ENCODE measurements at places on chromosomes 13 and 19.

DNA sequence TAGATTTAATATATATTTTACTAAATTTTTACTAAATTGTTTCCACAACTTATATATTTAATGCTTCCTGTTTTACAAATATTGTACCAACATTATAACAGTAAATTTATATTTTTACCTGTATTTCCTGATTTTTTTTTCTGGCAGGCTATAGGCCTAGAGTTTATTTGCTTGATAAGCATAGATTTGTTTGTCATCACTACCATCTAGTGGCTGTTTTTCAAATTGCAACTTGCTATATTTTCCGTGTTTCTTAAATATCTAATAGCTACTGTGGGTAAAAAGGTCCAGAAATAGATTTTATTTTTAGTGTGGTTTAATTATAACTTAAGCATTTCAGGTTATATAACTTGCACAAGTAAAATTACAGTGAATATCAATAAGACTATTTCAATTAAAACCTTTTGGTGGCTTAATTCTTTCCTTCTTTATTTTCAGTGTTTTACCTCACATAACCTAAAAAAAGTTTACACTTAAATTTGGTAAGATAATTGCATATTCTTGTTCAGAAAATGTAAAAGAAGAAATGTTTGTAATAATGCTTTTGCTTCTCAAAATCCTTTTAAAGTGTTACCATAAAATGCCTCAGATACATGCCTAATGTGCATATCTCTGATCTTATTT, 60.6 kb downstream of the NDFIP2 start:
- DNase-seq, result peak; percentile 71

DNA sequence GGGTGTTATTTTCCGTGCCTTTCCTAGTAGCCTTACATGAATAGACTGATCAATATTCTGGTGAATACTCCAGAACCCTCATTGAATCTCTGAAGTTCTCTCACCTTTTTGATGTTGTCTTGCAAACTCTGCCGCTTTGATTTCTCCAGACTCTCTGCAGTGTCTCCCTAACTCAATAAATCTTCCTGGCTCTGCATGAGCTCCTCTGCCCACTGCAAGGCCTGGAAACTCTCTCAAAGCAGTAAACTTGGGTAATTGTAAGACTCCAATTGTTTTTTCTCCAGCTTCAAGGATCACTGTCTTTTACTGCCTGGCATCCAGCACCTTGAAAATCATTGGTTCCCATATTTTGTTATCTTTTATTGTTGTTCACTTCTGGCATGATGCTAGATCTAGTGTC, 198.4 kb downstream of the GPC5 start:
- no peak for DNase-seq

GRCh38 chr19:18119013-18119716, 21.6 kb downstream of the MAST3 start:
- DNase-seq, result no peak

DNA sequence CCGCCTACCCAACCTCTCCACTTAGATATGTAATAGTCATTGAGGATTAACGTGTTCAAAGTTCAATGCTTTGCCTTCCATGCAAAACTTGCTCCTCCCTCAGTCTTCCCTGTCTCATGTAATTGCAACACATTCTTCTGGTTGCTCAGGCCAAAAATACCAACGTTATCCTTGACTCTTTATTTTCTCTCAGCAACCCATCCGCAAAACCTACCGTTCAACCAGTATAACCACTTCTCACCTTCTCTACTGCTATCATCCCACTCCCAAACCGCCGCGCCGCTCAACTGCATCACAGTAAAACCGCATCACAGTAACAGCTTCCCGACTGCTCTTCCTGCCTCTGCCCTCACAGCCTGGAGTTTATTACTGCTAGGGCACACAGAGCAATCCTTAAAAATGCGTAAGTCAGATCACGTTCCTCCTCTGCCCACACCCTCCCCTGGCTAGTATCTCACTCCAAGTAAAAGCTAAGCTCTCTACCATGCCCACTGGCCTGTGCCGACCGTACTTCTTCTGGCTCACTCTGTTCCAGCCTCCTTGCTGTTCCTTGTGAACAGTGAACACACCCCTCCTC, 8.2 kb downstream of the MTIF3 start:
- no peak for DNase-seq

DNA sequence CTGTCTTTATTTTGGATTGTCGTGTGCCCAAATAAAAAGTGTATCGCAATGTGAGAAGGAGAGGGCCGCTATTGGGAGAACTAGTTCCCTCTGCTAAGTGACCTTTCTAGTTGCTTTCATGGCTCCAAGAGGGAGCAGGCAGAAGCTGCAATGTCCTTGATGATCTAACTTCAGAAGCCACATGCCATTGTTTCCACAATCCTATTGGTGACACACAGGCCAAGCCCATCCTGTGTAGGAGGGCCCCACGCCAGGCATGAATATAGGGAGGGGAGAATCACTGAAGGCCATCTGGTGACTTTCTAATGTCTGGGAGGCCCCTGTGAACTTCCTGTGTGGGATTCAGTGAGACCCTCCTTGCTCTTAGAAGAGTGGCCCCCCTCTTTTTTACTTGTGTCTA, 47.8 kb upstream of the KPNA3 start:
- no peak for DNase-seq

- DNase-seq, result no peak
Measured at GRCh38 chr19:42161616-42162263, 29.5 kb upstream of the POU2F2 start.

- no peak for DNase-seq
Measured at GRCh38 chr13:106628936-106629659, 61.2 kb upstream of the ARGLU1 start.

GRCh38 chr19:50830266-50831025, 2.9 kb downstream of the KLK15 start:
- DNase-seq, result no peak

DNA sequence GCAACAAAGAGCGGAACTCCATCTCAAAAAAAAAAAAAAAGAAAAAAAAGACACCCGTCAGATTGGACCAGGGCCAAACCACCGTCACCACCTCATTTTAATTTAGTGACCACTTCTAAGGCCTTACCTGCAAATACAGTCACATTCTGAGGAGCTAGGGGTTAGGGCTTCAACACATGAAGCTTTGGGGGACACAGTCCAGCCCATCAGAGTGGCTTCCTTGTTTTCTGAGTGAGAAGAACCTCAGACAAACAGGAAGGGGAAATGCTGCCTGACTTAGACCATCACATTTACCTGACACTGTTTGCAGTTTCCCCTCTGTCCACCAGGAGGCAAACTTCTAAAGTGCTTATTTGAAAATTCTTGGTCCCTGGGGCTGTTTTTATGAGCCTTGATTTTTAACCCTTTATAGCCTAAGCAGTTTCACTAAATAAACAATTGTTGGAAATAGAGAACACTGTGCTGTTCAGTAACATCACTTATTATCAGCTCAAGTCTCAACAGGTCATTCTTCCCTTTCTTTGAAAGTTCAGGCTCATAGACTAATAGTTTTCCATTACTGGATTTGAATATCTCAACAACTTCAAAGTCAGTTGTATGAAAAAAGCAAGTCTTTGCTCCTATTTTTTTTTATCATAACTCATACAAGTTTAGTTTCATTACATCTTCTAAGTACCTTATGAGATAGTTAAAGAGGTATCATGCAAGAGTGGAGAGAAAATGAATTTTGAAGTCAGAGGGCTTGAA, 74.9 kb upstream of the WASF3 start:
- DNase-seq, result peak; percentile 21

DNA sequence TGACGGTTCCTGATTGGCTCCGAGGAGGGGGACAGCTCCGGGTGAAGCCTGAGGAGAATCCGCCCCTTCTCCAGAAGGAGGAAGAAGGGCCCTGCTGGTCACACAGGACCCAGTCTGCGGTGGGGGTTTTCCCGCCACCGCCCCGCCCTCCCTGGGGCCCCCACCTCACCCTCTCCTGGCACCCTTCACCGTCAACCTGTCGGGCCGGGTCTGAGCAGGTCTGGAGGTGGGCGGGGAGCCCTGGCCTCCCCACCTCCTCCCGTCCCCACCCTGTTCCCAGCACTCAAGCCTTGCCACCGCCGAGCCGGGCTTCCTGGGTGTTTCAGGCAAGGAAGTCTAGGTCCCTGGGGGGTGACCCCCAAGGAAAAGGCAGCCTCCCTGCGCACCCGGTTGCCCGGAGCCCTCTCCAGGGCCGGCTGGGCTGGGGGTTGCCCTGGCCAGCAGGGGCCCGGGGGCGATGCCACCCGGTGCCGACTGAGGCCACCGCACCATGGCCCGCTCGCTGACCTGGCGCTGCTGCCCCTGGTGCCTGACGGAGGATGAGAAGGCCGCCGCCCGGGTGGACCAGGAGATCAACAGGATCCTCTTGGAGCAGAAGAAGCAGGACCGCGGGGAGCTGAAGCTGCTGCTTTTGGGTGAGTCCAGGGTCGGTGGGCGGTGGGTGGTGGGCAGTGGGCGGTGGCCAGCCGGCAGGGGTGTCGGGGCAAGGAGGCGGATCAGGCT, at the start of gene GNA15:
Gene GNA15, plus strand, starts transcription at position 73 of the 723 bp plus-strand sequence. Its CDS starts 418 bp downstream, at position 491.
- peak; percentile 50 for DNase-seq

GRCh38 chr13:89027694-89028306, 1356.6 kb downstream of the SLITRK5 start:
- DNase-seq, result no peak

- DNase-seq, result no peak
Measured at GRCh38 chr19:18414504-18415177, 4.6 kb upstream of the SSBP4 start.

- DNase-seq, result no peak
Measured at GRCh38 chr19:15048885-15049541, at the start of gene CASP14. CASP14 (plus strand) TSS chr19:15049480; CDS start chr19:15052252, 2,772 bp downstream.

GRCh38 chr19:55638864-55639359, 1.9 kb upstream of the ZNF580 start:
- DNase-seq, result peak; percentile 57

GRCh38 chr19:7200736-7201135, 93.5 kb downstream of the INSR start:
- DNase-seq, result no peak

DNA sequence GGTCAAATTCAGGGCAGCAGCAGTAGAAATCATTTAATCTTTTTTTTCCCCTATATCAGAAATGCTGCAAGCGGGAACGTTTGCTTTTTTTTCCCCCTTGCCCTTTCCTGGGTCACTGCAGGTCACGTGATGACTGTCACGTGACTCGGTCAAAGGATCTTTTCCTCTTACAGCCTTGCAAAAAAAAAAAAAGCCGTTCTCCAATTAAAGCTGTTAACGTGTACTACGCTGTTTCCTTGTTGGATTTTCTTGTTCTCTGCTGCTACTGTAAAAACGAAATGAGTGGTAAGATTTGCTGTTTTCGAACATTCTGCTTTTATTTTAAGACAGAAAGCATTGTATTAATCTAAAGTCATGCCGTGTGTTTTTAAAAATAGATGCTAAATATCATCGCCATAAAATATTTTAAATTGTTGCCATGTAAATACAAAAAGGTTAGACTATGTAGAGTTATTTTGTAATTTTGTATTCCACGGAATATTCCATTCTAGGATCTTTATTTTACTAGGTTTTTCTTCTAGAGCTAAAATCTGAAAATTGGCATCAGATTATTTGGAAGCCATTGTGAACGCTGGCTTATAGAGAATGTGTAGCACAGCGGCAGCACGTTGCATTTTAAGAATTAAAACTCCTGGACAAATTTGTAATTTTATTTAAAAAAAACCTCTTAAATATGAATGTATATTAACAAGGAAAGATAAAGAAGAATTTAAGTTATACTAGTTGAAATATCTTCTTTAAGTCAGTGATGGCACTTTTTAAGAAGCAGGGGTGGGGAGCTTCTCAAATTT, 109.8 kb upstream of the MLNR start:
- peak; percentile 96 for DNase-seq

DNA sequence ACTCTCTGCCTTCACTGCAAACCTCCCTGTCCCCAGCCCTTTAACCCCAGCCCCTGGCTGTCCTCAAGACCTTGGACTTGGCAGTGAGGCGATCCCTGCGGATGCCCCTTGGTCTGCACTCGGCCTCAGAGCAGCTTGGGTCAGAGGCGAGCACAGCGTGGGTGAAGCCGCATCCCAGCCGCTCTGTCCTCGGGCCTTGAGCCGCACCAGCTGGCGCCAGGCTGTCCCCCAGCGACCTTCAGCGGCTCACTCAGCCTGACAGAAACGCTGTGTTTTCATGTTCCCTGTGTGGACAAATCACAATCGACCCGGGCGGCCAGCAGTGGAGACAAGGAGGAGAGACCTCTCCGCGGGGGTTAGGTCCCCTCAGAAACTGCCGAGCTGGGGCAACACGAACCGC, 52.0 kb downstream of the GNG7 start:
- DNase-seq, result no peak

GRCh38 chr13:91526543-91527033, 128.2 kb downstream of the GPC5 start:
- DNase-seq, result no peak

- no peak for DNase-seq
Measured at GRCh38 chr13:111121506-111121905, 6.4 kb downstream of the ARHGEF7 start.

GRCh38 chr13:45705918-45706317, 3.8 kb downstream of the CBY2 start:
- no peak for DNase-seq

DNA sequence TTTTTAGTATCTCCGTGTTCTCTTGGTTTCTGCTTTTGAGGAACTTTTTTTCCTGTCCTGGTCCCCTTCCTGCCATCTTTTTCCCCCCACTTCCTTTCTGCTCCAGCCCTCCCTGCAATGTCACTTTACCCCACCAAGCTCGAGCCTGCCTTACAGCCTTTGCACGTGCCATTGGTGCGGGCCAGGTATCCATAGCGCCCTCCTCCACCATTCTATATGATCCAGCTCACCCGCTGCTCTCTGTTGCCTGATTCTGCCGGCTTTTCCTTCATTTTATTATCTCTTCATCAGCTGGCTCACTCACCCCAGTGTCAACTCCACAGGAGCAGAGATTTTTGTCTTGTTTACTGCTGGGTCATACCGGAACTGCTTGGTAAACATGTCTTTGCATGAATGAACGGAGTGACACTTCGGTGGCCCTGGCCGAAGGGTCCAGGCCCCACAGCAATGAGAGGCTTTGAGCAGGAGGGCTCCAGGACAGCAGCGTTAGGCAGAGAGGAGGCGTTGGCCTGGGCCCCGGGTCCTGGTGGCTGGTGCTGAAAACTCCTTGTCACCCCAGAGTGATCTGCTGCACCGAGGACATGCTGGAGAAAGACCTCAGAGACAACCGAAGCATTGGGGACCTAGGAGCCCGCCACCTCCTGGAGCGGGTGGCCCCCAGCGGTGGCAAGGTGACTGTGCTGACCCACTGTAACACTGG, 1.2 kb downstream of the MRI1 start:
- DNase-seq, result no peak

All from thymus (tissue), 14 donors.